Neuronal stem cell (in vitro differentiated cells): ENCODE measurements at places on chromosomes 13 and 19.

GRCh38 chr19:51712461-51713081 lies 11.2 kb downstream of the HAS1 start:
- no peak for DNase-seq

- no peak for DNase-seq
Measured at GRCh38 chr19:5857203-5858081, 6.2 kb upstream of the FUT3 start.

DNA sequence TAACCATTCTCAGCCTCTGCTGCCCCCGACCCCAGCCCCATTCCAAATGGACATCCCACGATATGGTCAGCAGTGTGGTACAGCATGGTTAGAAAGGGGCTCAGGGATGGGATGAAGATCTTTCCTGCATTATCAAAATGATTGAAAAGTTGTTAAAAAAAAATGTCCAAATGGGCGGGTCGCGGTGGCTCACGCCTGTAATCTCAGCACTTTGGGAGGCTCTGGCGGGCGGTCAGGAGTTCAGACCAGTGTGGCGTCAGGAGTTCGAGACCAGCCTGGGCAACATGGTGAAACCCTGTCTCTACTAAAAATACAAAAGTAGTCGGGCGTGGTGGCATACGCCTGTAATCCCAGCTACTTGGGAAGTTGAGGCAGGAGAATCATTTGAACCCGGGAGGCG lies 54.3 kb upstream of the ZNF254 start:
- no peak for DNase-seq

- no peak for DNase-seq
Measured at GRCh38 chr19:46809534-46810272, 21.3 kb upstream of the SLC1A5 start.

GRCh38 chr13:32642316-32642715 lies 56.1 kb downstream of the PDS5B start:
- DNase-seq = no peak

DNA sequence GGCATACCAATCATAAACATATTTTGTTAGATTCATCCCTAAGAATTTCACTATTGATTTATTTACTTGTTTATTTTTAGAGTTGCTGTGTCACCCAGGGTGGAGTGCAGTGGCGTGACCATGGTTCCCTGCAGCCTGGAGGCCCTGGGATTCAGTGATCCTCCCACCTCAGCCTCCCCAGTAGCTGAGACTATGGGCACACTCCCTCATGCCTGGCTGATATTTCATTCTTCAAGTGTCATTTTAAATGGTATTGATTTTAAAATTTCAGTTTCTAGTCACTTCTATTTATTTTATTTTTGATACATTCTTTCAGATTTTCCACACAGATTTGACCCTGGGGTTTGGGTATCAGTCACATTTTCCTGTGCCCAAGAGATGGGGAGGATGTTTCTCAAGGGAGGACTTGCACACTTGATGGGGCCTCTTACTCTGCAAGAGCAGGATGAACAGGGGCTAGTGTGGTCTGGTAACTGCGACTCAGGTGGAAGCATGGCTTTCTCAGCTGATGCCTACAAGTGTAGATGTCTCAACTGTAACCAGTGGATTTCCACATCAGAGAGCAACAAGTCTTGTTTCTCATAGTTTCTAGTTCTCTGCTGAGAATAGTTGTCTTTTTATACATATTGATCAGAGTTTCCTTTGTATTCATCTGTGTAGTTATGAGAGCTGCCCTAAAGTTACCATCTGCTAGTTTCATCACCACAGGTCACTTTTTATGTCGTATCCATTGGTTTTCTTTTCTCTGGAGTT lies 40.2 kb downstream of the CCNE1 start:
- DNase-seq = no peak
